ENCODE measurements at places on chromosomes 6 and 20.
A peak's percentile ranks its signal among the peaks of the same experiment; 100 is the strongest.

- DNase-seq, result no peak
Observed at GRCh38 chr6:79571030-79571367, 33.8 kb upstream of the LCA5 start.

DNA sequence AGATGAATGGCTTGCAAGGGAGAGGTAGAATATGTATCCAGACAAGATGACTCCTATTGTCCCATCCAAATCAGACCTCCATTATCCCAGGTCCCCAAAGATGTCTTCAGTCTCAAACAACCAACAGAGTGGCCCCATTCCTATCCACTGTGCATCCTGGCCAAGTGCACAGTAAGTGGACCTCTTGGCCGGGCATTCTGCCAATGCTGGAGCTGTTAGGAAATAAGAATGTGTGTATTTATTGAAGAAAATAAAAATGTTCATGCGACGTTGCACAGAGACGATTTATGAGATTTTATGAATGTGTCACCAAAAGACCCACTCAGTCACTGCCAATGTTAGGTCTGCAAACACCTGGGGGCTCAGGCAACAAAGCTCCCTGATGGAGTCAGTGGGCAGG, 196.0 kb downstream of the MAFB start:
- DNase-seq, result no peak

- no peak for DNase-seq
Observed at GRCh38 chr6:133262804-133263203, 21.6 kb downstream of the EYA4 start.

- no peak for DNase-seq
Observed at GRCh38 chr6:24848461-24848860, 49.7 kb upstream of the ARMH2 start.

DNA sequence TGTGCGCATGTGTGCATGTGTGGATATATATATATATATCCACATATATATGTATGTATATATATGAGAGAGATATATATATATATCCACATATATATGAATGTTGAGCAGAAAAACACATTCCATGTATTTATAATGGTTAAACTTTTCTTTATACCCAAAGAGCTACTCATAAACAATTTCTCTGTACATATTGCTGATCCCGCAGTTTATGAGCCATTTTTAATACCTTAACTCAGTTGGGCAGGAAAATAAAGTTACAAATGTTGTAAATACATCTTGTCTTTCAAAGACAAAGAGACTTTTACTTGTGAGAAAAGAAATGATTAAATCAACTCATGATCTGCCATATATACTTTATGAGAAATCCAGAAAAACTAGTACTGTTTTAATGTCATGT, 18.1 kb upstream of the EPHA7 start:
- no peak for DNase-seq

DNA sequence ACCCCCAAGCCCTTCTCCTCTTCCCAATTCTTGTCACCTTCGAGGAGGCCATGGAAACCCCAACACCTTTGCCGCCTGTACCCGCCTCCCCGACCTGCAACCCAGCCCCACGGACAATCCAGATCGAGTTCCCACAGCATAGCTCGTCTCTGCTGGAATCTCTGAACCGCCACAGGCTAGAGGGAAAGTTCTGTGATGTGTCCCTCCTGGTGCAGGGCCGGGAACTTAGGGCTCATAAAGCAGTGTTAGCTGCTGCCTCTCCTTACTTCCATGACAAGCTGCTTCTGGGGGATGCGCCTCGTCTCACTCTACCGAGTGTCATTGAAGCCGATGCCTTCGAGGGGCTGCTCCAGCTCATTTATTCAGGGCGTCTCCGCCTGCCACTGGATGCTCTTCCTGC, 675 bp downstream of the ZBTB9 start:
- DNase-seq, result no peak

GRCh38 chr6:3769610-3770009, 18.1 kb upstream of the PXDC1 start:
- DNase-seq, result no peak

GRCh38 chr20:51428401-51429143, 113.9 kb downstream of the NFATC2 start:
- no peak for DNase-seq

DNA sequence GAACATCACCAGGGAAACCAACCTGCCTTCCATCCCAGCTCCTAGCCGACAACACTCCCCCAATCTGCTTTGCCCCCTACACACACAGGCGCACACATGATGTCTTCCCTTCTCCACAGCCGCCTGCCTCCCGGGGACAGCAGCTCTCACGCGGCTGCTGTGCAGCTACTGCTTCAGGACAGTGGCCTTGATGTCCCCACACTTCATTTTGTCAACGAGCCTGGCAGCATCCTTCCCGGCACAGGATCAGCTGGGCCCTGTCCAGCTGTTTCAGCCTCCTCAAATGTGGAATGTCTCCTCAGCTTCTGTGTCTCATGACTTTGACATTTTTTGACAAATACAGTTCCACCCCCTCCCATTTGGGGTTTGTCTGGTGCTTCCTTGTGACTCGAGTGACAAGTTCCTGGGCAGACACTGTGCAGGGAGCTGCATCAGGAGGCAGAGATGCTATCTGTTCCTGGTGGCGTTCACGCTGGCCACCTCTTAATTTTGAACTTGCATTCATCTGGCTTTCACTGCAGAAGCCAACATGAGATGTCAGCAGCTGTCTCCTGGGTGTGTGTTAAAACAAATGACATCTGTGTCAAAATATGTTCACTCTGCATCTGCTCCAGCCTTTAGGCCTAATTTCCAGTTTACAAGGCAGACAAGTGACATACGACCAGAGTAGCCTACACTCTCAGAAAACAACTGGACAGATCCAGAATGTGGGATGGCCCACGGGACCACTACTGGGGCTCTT, 57.2 kb downstream of the GINS1 start:
- no peak for DNase-seq

- no peak for DNase-seq
Observed at GRCh38 chr6:38154731-38155130, 335.2 kb downstream of the ZFAND3 start.

DNA sequence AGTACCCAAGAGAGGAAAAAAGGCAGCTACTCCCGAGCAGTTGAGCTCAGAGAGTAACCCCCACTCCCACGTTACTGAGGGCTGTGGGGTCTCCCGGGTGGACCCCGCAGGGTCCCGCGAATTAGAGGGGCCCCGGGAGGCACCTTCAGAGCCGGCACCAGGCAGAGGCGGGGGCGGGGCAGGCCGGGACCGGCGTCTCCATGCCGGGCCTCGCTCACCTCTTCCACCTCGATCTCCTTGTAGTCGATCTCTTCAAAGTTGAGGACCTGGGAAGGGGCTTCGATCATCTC, 381 bp downstream of the MAP3K7 start:
- DNase-seq, result no peak

DNA sequence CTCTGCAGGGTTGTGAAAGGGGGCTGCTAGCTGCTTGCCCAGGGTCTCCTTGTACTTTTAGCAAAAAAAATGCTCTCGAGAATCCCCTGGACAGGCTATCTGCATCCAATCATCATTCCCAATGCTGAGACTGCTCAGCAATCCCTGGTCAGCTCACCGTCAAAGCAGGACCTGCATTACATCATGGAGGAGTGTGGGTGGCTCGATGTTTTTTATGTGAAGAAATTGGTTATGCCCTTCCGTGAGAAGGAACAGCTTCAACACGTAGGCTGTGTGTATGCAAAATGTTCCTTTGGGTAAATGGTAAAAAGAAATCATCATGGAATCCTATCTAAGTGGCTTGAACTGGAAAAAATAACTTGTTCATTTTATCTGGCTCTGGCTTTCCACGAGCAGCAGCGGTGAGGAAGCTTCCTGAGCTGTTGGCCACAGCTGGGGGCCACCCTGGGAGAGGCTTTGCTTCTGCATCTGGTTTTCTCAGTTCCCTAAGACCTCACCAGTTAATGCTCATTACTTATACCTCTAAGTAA, 111.4 kb downstream of the FYN start:
- no peak for DNase-seq

- no peak for DNase-seq
Observed at GRCh38 chr20:48729538-48729937, 98.3 kb downstream of the PREX1 start.

GRCh38 chr20:61045876-61046585, 206.0 kb upstream of the CDH4 start:
- no peak for DNase-seq

DNA sequence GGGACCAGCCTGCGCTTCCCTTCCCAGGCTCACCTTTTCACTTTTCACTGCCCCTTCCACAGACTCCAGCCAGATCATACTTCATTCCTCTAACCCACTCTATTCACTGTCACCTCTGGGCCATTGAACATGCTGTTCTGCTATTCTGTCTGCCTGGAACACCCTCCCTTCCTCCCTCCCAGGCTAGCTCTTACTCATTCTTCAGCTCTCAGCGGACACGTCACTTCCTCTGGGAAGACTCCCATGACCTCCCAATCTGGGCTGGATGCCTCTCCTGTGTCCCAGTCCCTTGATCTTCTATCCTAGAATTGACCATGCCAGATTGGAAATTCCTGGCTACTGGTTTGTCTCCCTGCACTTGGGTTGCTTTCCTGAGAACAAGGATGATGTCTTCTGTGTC, 5.0 kb downstream of the SLC12A5 start:
- DNase-seq, result no peak

DNA sequence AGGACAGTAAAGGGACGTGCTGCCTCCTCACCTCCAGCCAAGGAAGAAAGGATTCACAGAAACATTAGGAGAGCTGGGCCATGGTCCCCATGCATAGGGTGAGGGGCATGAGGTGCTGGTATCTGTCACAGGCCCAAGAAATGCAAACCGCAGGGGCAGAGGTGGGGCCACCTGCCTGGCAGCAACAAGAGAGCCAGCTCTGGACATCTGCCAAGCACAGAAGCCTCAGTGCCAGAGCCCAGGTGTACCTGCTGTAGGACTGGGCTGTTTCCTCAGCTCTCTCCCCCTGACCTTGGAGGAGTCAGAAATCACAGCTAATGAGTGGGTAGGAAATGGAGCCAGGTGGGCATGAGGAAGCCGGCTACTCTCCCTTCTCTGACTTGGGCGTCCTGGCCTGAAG, 45.3 kb downstream of the SLC2A12 start:
- no peak for DNase-seq

DNA sequence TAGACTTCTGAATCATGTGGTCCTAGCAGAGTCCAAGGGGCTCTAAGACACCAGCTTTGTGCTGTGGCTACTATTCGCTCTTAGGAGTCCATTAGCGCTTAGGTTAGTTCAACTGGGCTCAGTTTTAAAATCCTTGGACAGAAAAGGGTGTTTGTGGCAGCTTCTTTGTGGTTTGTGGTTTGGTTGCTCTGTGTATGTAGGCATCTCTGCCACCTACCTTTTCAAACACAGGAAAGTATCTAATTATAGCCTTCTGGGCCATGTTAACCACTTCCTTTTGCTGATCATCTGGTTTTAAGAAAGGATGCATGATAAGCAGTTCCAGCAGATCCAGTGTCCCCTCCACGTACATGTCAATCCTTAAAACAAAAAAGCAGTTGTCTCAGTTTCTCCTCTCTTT, 10.8 kb downstream of the GSTA4 start:
- peak; percentile 81 for DNase-seq

- DNase-seq, result no peak
Observed at GRCh38 chr20:49404461-49404860, 78.0 kb downstream of the KCNB1 start.

DNA sequence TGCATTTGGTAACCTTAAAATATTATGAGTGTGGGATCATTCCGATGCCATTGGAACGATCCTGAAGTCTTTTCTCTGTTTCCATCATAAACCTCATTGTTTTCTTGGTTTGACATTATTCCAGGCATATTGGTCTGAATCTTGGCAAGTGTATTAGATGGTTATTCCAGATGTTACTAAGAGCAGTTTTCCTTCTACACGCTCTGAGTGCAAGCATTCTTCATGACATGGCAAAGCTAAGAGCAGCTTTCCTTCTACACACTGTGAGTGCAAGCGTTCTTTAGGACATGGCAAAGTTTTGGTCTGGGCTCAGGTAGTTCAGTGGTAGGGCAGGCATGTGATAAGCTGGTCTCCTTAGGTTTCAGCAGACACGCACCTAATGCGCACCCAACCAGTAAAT, 53.0 kb downstream of the SMOC2 start:
- no peak for DNase-seq

DNA sequence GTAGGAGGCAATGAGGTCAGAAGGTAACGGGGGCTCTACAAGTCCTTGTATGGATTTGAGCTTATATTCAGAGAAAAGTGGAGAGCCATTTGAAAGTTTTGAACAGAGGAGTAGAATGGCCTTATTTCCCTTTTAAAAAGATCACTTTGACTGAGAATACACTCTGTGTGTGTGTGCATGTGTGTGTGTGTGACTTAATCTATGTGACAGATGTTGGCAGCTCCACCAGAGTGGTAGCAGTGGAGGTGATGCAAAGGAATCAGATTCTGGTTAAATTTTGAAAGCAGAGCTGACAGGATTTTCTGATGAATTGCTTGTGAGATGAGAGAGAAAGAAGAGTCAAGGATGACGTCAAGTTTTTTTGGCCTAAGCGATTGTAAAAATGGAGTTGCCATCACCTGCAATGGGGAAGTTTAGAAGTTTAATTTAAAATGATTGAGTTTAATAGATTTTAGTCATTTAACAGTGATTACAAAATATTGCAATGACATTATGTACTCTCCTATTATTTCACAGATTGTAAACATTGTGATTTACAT, 172.2 kb upstream of the HEY2 start:
- no peak for DNase-seq

GRCh38 chr6:65229825-65230224, 477.2 kb downstream of the EYS start:
- no peak for DNase-seq

DNA sequence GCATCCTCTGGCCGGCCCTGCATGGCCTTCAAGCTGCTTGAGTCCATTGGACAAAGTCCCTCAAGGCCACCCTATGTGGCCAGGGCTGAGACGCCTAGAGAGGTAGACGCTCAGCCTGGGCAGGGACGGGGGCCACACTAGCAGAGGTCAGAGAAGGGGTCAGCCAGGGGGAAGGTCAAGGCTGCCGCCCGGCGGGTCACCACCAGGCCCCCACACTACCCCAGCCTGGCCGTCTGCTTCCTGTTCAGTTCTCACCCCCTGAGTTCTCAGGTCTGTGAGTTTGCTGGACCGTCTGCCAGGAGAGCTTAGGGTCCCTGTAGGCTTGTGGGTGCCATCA, 37.3 kb downstream of the NTSR1 start:
- no peak for DNase-seq

- DNase-seq, result no peak
Observed at GRCh38 chr20:52311209-52311794, 119.7 kb upstream of the ZFP64 start.
